ENCODE measurements at places on chromosomes 12 and 14.

GRCh38 chr12:120649442-120650232 is 9.2 kb downstream of the CABP1 start:
- no peak for DNase-seq

GRCh38 chr14:89304972-89305703 is 111.9 kb downstream of the FOXN3 start:
- peak; percentile 39 for DNase-seq

DNA sequence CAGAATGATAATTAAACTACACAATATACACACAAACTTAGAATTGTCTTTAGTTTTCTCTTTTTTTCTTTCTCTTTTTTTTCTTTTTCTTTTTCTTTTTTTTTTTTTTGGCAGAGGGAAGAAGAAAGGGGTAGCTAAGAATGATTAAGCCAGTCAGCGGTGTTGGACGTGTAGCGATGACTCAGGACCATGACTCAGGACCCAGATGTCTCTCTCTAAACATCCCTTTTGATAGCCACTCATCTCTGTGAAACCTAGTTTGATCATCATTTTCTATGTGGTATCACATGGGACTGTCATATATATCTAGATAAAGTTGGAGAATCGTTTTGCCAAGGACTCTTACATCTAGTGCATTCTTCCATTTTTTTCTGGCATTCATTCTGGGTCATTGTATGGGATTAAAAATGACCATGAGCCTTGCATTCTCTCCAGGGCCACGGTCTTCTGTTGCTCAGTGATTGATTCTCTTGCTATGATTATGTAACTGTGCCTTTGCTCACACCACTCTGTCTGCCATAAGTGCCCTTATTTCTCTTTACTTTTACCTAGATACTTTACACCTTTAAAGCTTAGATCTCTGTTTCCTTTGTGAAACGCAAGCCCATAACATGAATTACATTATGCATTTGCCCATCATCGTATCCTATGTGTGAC is 26.6 kb upstream of the NRXN3 start:
- no peak for DNase-seq

GRCh38 chr12:62785941-62786559 is 148.9 kb downstream of the PPM1H start:
- peak; percentile 72 for DNase-seq

- no peak for DNase-seq
These were observed 8.7 kb downstream of the SLC48A1 start for GRCh38 chr12:47781479-47782371.

DNA sequence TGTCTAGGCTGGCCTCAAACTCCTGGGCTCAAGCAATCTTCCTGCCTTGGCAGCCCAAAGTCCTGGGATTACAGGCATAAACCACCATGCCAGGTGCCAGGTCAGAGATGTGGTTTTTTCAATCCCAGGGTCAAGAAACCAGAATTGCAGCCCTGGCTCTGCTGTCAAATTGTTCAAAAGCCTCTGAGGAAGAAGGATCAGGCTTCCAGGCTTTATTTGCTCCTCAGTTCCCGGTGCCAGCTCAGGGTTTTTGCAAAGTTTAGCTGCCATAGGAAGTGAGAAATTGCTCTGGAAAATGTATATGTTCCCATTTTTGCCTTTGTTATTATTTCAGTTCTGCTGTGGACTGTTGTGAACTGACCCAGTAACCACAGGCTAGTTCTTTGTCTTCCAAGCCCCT is 28.7 kb downstream of the WNT5B start:
- DNase-seq = no peak

DNA sequence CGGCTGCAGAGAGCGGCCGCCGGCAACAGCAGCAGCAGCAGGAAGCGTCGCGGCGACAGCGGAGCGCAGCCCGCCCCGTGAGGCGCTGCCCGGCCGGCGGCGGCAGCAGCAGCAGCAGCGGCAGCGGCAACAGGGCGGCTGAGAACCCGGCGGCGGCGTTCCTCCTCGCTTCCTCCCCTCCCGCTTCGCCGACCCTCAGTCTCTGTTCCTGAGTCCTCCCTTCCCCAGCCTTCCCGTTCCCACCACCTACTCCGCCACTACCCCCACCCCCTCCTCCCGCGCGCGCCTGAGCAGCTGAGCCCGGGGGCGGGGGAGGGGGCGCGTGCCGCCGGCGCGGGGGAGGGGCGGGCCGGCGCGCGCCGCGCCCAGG is 310 bp downstream of the BICDL1 start:
- DNase-seq = no peak
